ENCODE measurements at places on chromosomes 3 and 15. TPM values are rescaled to one million over a fixed set of nuclear protein-coding genes. Genes with fewer than 3 reads are reported as not detected.

KBTBD13 gene
- not detected for polyA plus RNA-seq

DNA sequence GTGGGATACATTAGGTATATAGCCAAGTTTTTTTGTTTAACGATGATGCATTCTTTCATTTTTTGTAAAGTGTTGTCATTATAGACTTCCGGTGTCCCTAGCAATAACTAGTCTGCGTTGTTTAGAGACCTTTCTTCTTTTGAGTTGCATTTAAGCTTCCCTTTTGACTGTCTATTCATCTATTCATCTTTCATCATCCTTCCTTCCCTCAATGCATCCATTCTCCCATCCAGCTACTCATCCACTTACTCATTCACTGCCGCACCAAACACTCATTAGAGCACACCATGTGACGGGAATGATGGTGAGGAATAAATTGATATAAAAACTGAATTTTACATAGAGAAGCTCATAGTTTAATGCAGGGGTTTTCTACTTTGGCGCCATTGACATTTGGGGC lies 32.9 kb downstream of the OR4F15 start:
- H3K4me3 ChIP-seq: no peak overlapping the region
- no peaks in the 10 kb centered on the region for H3K27me3 ChIP-seq
- no peak overlapping the region for H3K27ac ChIP-seq
- H3K4me1 ChIP-seq: no peaks in the 10 kb centered on the region
- DNase-seq: no peak

DNA sequence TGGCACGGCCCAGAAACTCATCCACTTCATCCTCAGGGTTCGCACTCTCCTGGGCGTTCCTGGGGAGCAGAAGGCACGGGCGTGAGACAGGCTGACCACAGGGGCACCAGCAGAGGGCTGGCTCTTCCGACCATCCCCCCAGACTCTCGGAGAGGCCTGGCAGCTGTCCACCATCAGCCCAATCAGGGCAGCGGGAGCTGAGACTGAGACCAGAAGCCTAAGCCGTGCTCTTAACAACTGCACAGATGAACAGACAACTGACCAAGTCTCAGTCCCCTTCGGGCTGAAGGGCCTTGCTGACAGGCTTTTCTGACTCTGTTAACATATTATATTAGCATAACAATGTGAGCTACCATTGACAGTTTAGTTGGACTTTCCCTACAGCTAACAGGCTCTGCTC lies 118.0 kb downstream of the SEC22A start:
- no peak for DNase-seq
- H3K27me3 ChIP-seq: no peaks in the 10 kb centered on the region
- H3K4me3 ChIP-seq: no peak overlapping the region

DNA sequence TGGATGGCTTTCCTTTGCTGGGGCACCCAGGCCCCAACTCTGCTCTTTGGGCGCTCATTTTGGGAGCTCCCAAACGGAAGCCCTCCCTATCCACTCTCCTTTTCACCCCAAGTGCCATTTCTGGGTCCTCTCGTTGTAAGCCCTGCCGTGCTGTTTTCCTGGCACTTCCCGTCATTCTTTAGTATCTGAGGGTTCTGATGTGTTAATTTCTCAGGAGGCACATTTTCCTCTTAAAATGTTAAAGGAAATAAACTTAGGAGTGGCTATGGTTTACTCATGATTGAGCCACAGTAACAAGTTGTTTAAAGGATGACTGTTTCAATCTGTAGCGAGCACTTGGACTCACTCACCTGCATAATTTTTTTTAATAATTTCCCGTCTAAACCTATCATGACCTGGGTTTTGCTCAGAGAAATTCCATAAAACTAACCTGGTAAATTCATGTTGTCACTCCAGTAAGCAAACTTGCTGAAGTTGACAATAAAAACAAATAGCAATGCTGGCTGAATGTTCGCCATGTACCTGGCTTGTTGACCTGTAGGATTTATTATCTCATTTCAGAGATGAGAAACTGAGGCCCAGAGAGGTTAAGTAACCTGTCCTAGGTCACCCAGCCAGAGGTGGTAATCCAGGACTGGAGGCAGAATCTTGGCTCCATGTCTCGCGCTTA lies 10.6 kb downstream of the ALDH1A3 start:
- no peaks in the 10 kb centered on the region for H3K4me1 ChIP-seq
- H3K4me3 ChIP-seq: no peak overlapping the region
- H3K27me3 ChIP-seq: no peaks in the 10 kb centered on the region
- H3K27ac ChIP-seq: no peak overlapping the region
- no peak for DNase-seq
- H3K36me3 ChIP-seq: no peaks in the 10 kb centered on the region

- no peak overlapping the region for H3K4me3 ChIP-seq
- peaks cover 21% of the 10 kb centered on the region for H3K4me1 ChIP-seq
- H3K27me3 ChIP-seq: no peaks in the 10 kb centered on the region
- DNase-seq: no peak
- no peaks in the 10 kb centered on the region for H3K36me3 ChIP-seq
- no peak overlapping the region for H3K27ac ChIP-seq
These were observed 5.8 kb upstream of the ANKDD1A start for GRCh38 chr15:64905941-64906340.

GRCh38 chr15:71747128-71748083 lies 62.9 kb upstream of the NR2E3 start:
- H3K4me1 ChIP-seq: no peaks in the 10 kb centered on the region
- no peak for DNase-seq
- no peak overlapping the region for H3K27ac ChIP-seq
- no peaks in the 10 kb centered on the region for H3K27me3 ChIP-seq

DNA sequence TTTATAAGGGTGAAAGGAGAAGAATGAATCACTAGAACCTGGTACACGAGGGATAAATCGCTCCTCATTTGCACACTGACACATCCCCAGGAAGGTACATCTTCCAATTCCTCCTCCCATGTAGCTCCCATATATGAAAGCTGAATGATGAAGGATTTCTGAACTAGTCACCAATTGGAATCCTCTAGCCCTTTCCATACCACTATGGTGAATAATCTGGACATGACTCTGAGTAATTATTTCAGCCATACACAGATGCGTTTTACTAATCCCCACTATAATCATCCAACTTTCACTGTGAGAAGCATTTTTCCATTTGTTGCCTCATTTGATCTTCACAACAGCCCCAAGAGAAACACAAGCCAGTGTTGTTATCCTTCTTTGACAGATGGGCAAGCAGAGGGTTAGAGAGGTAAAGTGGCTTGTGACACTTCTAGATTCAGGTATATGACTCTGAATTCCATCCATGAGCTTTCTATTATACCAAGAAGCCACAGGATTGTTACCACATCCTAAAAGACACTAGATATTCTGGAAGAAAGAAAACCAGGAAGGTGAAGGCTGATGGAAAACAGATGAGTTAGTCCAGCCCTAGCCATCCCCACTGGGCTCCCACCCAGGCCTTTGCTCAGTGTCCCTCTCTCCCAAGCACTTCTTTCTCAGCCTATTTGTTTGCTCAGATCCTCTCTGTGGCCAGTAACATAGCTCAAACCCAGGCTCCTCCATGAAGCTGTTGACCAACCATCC lies 22.2 kb upstream of the BCL6 start:
- H3K4me3 ChIP-seq: no peak overlapping the region
- DNase-seq: no peak
- no peaks in the 10 kb centered on the region for H3K36me3 ChIP-seq
- no peak overlapping the region for H3K27ac ChIP-seq

EIF2A gene
- 58.4 TPM for polyA plus RNA-seq

Data from naive thymus-derived CD4-positive, alpha-beta T cell (primary cell).